ENCODE measurements at places on chromosomes 2 and 18.

DNA sequence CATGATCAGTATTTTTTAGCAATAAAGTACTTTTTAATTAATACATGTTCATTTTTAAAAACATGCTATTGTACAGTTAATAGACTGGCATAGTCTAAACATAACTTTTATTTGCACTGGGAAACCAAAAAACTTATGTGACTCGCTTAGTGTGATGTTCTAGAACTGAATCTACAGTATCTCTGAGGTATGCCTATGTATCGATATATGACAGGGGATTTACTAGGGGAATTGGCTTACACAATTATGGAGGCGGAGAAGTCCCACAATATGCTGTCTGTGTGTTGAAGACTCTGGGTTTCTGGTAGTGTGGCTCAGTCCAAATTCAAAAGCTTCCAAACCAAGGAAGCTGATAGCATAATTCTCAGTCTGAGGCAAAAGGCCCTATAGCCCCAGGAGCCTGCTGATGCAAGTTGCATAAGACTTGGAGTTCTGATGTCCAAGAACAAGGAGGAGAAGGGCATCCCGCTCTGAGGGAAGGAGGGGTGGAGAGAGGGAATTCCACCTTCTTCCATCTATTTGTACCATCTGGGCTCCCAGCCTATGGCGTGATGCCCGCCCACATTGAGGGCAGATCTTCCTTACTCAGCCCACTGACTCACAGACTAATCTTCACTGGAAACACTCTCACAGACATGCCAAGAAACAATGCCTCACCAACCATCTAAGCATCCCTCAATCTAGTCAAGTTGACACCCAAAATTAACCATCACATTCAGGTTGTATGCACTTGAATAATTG, 27.5 kb downstream of the ZNF638 start:
- no peak for DNase-seq

DNA sequence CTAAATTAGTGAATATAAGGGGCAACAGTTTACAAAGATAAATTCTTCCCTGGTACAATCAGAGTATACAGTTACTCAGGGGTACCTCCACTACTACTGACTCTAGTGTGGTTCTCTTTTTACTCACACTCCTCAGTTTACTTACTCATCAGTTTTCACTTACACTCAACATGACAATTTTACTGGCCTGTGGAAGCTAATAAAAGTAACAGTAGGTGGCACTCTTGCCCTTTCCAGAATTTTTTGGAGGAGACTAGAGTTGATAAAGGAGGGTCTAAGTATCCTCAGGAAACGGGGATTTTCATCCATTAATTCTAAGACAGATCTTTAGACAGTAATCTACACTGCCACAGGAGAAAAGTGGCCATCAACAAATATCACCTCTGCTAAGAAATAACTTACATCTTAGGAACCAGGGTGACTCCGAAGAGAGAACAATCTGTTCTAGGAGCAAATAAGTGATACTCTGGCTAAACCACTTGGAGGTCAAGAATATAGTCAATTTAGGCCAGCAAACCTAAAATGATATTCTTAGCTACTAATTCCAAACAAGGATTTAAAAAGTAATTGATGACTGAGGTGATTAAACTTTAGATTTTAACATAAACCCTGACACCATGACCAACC, 61.3 kb downstream of the ATL2 start:
- peak; percentile 41 for DNase-seq

DNA sequence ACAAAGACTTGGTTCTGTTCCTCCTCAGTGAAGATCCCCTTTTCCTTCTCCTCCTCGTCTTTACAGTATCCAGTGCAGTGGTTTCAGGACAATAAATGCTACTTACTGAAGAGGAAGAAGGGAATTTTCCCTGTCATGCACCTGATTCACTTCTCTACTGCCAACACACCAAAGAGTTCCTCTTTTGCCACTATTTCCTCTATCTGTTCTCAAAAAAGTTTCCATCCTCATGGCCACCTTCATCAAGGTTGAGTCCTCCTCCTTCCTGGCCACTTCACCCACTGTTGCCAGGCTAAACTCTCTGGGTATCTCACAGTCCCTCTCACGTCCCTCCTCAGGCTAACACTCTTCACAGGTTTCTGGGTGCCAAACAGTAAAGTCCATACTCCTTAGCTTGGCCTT, 41.7 kb downstream of the PLEKHM3 start:
- DNase-seq = peak; percentile 63

DNA sequence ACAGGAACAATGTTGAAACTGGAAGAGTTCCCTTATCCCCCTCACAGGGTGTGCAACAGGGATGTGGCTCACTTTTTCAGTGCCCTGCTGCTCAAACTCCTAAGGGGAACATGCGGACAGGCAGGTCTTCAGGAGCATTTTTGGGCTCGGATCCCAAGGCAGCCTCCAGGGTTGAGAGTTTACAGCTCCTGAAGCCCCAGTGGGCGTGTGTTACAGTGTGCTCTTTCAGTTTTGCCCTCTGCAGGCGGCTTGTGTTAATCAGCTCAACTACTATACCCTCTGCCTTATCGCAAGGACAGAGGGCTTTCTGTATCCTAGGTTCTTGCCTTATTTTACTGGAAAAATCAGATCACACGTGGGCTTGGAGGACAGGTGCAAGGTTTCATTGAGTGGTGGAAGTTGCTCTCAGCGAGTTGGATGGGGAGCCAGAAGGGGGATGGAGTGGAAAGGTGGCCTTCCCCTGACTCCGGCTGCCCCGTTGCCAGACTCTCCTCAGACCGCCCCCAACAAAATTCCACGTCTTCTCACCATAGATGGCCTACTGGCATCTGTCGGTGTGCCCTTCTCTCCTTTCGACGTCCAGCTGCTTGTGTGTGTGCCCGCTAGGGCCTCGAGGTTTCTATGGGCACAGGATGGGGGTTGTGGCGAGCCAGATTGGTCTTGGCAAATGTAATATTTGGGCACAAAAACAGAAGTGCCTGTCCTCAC, 541.9 kb downstream of the TMX3 start:
- no peak for DNase-seq

DNA sequence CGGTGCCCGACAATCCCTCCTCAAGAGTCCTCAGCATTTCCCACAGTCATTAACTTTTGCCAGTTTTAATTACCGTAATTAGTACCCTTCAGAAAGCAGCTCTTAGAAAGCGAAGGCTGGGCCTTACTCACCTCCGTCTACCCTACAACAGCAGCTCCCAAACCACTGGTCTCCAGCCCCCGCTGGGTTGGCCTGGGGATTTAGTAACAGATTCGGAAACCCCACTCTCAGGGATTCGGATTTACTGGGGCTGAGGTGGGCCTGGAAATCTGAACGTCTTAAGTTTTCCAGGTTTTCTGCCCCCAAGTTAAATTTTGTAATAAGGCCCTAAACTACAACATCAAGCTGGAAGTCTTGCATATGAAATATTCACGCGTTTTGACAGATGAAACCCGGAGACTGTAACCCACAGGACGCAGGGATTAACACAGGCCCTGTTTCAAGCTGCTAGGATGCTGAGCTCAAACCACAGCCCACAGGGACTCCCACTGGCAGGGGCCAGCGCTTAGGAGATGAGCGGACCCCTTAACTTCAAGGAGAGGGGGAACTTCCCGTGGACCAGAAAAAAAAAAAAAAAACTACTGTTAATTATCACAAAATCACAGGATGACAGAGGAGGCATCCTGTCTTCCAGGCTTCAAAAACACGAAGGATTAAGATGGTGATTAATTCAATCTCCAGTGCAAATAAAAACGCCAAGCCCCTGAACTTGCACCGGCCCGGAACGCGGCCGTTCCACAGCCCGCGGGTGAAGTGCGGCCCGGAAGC, 985 bp downstream of the ILKAP start:
- peak; percentile 69 for DNase-seq

DNA sequence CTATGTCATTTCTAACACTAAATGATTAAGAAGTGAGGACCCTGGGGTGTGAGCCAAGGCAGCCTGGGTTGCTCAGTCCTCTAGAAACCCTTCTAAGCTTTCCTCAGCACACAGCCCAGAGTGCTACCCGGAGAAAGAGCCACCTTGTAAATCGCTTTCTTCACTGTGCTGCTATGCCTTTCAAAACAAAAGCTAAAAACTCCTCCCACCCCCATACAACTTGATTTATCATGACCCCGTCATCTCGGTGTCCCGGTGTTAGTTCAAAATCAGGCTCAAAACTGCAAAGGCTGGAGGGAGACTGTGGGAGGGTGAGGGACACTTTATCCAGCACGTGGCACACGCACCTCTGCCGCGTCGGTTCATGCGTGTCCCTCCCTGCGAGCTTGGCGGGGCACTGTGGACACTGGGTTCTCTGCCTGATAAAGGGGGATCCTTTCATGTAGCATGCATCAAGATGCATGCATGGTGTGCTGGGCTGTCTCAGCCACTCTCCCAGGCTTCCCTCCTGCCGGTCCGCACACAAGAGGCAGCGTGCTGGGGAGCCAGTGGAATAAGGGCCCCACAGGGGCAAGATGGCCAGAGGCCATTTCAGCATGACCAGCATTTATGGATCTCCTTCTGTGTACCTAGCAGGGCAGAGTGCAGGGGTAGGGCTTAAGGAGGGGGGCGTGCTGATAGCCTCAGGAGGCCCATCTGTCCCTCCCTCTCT, 170.4 kb downstream of the SMAD7 start:
- DNase-seq = no peak

GRCh38 chr2:233117351-233117750, 57.2 kb downstream of the INPP5D start:
- no peak for DNase-seq

GRCh38 chr18:48824231-48824970, 126.4 kb downstream of the SMAD7 start:
- DNase-seq = no peak

DNA sequence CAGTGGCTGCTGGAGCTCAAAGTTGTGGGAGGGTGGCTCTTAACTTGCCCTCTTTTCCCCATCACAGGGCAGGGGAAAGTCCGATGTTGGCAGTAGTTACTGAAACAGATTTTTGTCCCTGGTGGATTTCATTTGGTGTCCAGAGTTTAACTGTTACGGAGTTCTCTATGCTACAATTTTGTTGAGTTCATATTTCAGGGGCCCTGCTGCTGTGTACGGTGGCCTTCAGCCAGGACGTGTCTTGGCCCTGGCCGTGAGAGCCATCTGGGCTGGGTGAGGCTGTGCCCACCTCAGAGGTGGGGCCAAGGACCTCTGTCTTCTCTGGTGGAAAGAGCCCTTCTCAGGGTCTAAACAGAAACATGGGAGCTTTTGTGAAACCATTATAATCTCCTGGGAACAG, 67.4 kb downstream of the SH3YL1 start:
- DNase-seq = no peak

GRCh38 chr2:82968358-82968757, 1490.7 kb downstream of the SUCLG1 start:
- no peak for DNase-seq

GRCh38 chr2:64338910-64339500, 115.0 kb upstream of the LGALSL start:
- no peak for DNase-seq

GRCh38 chr2:150373374-150373773, 114.1 kb downstream of the RND3 start:
- DNase-seq = no peak

DNA sequence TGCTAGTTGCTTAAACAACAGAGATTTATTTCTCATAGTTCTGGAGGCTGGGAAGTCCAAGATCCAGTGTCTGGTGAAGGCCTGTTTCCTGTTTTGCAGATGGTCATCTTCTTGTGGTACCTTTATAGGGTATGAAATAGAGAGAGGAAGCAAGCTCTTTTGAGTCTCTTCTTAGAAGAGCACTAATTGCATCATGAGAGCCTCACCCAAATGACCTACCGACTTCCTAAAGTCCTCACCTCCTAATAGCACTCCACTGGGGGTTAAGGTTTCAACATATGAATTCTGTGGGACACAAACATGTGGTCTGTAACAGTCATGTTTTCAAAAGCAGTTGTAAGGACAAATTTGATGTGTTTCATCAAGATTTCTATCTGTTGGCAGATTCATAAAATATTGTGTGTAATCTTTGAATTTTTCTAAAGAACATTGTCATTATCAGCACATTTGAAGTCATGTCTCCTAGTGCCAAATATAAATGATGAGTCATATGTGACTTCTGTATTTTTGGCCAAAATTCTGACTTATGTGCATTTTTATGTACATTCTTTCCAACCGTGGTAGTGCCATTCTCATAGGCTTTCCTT, 45.3 kb downstream of the CD28 start:
- DNase-seq = peak; percentile 89

GRCh38 chr18:37407571-37407970, 158.0 kb downstream of the CELF4 start:
- DNase-seq = no peak

DNA sequence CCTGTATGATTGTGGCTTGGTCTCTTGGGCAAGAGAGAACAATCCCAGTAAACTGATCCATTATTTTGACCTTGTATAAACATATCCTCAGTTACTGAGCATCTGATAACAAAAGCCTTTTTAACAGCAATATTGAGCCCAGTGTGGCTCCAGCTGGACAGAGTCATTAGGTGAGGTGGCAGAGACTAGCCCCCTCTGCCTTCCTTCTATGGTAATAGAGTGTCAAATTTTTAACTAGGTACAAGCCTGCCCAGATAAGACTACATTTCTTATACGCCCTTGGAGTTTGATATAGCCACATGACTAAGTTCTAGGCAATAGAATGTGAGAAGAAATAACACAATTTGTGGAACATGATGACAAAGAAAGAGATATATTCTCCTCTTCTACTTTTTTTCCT, 56.2 kb downstream of the HNMT start:
- DNase-seq = no peak

- no peak for DNase-seq
Observed at GRCh38 chr2:174544156-174544555, 53.4 kb downstream of the WIPF1 start.

DNA sequence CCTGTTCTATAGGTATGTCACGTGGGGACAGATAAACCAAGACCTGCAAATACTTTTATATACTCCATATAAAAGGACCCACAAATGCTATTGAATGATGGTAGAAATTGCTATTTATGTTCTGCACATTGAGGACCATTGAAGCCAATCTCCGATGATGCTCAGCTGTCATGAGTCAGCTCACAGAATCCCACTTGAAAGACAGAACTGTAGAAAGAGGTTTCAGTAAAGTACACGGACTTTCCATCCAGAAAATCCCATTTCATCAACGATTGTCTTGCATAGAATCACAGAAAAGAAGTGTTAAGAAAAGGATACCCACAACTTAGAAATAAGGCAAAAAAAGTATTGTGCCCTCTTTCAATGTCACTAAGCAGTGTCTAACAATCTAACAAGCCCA, 169.0 kb upstream of the COPS8 start:
- DNase-seq = no peak

DNA sequence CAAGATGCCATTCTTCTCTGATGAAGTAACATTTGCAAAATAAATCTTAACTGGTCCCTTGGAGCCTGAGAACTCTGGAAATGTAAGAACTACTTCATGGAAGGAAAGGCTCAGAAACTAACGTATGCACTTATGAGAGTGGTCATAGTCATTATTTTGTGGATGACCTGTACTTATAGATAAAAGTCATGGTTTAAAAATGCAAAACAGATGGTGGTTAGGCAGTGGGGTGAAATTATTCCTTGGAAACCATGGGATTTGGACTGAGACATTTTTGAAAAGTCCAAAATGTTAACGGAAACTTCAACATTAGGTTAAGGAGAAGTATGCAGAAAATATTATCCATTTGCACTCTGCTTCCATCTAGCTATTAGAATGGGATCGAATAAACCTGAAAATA, 223.0 kb downstream of the ICOS start:
- DNase-seq = no peak

GRCh38 chr2:231111987-231112386, 12.9 kb downstream of the HTR2B start:
- no peak for DNase-seq
